ENCODE measurements at places on chromosomes 11 and 22.

DNA sequence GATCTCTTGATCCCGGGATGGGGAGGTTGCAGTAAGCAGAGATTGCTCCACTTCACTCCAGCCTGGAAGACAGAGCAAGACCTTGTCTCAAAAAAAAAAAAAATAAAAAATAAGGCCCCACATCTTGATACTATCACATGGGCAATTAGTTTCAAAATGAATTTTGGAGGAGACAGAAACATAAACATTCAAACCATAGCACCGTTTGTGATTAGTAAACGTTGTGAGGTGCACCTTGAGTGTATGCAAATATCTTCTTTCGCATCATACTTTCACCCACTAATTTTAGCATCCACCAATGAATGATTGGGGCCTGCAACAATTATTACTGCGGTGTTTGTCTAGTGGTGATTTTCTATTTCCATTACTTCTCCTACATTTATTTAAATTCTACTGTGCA, 11.0 kb upstream of the SPDYC start:
- no peak for DNase-seq

DNA sequence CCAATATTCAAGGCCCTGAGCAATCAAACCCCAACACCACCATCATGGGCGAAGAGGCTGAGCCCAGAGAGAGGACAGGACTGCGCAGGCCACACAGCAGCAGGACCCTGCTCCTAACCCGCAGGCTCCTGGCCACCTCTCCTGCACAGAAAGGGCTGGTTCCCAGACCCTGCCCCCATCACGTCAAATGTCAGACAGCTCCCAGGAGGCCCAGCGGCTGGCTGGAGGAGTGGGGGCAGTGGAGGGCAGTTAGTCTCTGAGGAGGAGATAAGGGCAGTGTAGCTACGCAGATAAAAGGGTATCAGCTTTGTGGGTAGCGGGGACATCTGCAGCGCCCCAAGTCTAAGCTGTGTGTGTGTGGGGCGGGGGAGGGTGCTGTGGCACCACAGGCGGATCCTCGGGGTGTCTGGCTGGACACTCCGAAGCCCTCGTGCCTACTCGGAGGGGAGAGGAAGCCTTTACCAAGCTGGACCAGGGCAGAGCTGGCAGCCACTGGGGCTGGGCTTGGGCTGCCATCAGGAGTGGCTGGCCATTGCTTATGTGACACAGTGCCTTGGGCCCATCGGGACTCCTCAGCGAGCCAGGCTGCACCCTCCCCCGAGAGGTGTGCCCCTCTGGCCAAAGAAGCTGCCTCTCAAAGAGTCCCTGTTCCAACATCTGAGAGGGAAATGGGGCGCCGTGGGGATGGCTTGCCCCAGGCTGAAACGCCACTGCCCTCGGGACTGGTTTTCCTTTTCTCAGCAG, 21.5 kb downstream of the FADS3 start:
- no peak for DNase-seq

DNA sequence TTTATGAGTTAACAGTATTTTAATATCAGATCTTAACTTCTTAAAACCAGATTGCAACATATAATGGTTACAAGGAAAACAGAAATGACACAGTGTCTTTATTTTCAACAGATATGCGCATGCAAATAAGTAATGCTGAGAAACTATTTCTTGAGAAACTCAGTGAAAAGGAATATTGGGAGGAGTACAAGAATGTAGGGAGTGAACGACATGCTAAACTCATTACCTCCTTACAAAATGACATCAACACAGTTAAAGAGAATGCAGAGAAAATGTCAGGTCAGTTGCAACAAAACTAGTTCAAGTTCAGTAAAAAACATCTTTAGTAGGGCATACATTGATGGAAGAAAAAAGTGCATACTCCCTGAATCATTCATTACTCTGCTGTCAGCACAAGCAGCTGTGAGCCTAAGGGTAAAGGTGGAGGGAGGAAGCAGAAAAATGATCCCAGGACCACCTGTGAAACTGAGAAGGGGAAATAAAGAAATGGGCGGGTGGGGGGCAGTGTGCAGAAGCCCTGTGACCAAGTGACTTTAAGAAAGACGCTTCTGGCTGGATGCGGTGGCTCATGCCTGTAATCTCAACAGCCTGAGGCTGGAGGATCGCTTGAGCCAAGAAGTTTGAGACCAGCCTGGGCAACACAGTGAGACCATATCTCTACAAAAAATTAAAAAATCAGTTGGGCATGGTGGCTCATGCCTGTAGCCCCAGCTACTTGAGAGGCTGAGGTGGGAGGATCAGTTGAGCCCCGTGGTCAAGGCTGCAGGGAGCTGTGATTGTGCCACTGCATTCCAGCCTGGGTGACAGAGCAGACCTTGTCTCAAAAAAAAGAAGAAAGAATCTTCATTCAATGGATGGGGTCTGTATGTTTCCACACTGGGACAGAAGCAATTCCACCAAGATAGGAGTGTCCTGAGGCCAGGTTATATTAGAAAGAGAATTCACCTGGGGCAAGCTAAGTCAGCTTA, 31.2 kb downstream of the CCDC83 start:
- no peak for DNase-seq

DNA sequence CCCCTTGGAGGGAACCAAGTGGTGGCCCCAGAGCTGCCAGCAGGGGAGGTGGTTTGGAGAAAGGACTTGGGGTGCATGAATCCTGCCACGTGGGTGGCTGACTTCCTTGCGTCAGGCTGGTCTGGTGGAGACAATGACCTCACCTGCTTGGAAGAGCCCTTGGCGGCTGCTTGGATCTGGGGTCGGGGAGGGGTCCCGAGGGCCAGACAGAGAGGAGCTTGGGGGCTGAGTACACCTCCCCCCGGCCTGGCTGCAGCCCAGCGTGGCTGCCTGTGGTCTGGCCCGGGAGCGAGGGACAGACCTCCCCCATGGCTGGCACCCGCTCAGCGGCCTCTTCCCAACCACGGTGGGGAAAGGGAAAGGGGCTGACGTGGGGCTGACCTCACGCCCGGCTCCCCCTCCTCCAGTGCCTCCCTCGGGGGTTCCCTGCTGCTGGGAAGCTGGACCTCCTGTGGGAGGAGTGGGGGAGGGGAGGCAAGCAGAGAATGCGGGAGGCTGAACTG, 13.8 kb downstream of the LIF start:
- DNase-seq = no peak

- no peak for DNase-seq
Observed at GRCh38 chr11:118366287-118366686, 6.9 kb downstream of the UBE4A start.

- no peak for DNase-seq
Observed at GRCh38 chr11:103368145-103368544, 258.9 kb downstream of the DYNC2H1 start.

DNA sequence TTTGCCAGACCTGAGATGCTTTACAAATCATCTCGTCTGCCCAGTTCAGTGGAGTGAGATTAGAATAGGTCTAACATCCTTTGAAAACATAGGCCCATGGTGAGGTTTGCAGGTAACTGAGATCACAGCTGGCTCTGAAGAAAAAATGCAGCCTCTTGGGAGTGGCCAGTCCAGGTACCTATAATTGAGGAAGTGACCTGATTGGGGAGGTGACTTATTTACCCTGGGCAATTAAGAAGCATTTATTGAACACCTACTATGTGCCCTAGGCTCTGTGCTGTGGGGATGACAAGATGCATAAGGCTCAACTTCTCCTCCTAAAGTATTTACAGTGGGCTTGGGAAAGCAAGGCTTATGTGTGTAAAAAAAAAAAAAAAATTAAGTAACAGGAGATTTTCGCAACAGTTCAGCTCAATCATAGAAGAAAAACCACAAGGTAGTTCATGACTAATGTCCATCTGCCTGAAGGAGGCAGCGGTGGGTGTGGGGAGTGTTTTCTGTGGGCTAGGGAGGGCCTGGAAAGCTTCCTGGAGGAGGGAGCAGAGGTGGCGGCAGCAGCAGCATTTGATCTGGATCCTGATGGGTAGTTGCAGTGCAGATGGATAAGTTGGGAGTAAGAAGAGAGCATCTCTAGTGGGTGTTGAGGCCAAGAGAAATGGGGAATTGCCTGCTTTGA, 16.1 kb downstream of the MICAL2 start:
- DNase-seq = no peak

GRCh38 chr11:62493801-62494200, 52.8 kb downstream of the AHNAK start:
- DNase-seq = no peak

- DNase-seq = no peak
Observed at GRCh38 chr11:59894616-59895015, 16.0 kb downstream of the OOSP3 start.

- no peak for DNase-seq
Observed at GRCh38 chr11:70720281-70720680, 322.0 kb downstream of the CTTN start.

- DNase-seq = no peak
Observed at GRCh38 chr11:119000906-119001305, 3.0 kb downstream of the CENATAC start.

DNA sequence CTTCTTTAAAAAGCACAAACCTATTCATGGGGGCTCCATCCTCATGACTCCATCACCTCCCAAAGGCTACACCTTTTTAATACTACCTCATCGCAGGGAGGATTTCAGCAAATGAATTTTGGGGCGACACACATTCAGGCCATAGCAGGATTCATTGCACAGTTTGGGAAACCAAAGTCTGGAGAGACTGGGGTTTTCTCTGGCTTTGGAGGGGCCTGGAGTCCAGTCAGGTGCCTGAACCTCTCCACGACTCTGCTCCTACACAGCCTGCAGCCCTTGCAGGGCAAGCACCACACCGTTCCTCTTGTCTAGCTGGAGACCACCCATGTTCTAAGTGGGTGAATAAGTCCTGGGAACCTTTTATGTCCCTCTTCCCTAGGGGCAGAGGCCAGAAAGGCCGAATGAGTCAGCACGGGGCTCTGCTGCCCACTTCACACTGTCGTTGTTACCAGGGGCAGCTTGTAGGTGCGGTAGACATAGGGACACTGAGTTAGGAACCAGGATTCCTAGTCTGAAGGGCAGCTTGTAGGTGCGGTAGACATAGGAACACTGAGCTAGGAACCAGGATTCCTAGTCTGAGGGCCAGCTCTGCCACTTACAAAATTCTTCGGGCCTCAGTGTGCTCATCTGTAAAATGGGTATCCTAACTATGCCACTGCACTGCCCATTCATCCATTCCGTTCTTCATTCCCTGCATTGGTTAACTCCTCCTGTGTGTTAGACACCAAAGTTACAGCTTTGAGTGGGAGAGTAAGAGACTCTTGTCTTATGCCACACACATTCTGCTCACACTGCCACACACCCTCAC, 251.7 kb upstream of the B3GAT1 start:
- no peak for DNase-seq

- peak; percentile 96 for DNase-seq
Observed at GRCh38 chr11:119618208-119618909, 110.6 kb downstream of the NECTIN1 start.

GRCh38 chr11:74543991-74544390, 48.4 kb upstream of the POLD3 start:
- DNase-seq = no peak

DNA sequence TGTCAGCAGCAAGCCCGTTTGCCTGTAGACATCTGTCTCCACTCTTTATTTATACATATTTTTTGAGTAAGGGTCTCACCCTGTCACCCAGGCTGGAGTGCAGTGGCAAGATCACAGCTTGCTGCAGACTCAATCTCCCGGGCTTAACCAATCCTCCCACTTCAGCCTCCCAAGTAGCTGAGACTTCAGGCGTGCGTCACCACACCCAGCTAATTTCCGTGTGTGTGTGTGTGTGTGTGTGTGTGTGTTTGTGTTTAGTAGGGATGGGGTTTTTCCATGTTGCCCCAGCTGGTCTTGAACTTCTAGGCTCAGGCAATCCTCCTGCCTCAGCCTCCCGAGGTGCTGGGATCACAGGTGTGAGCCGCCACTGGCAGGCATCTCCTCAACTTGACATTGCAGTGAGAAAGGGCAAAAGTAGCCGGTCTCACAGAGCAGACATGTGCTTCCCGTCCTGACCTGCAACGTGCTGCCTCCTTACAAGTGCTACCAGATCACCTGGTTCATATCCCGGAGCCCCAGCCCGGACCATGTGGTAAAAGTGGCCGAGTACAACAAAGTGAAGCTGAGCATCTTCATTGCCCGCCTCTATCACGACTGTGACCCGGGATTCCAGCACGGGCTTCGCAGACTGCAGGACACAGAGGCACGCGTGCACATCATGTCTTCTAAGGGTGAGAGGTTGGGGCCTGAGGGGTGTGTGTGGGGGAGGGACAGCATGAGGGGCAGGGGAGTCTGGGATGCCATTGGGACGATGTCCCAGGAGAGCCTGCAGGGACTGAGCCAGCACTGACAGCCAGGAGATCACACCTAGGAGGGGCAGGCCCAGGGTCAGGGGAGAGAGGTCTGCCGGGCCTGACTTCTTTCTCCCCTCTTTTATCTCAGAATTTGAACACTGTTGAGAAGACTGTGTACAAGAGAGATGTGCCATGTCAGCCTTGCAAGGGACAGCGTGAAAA, 5.6 kb upstream of the APOBEC3H start:
- no peak for DNase-seq

- no peak for DNase-seq
Observed at GRCh38 chr11:78647266-78647915, 72.7 kb upstream of the NARS2 start.

GRCh38 chr22:46574438-46574992, 37.1 kb upstream of the CELSR1 start:
- no peak for DNase-seq

DNA sequence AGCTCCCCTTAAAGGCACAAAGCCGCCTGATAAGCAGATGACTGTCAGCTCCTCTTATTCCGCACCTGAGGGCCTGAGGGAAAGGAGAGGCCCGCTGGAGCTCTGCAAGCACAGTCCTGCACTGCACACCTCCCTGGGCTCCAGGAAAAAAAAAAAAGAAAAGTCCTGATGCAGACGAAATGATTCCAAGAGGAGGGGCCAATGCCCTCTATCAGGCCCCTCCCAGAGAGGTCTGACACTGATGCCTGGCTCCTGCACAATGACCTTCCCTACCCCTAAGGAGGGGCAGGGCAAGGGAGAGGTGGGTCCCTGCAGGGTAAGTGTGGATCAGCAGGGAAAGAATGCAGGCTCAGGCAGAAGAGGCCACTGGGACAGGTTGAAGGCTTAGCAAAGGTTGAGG, 572.7 kb downstream of the SOX6 start:
- no peak for DNase-seq

GRCh38 chr11:95867105-95867504, 56.8 kb downstream of the MTMR2 start:
- no peak for DNase-seq

GRCh38 chr11:32939866-32940265, 47.3 kb downstream of the QSER1 start:
- DNase-seq = no peak

DNA sequence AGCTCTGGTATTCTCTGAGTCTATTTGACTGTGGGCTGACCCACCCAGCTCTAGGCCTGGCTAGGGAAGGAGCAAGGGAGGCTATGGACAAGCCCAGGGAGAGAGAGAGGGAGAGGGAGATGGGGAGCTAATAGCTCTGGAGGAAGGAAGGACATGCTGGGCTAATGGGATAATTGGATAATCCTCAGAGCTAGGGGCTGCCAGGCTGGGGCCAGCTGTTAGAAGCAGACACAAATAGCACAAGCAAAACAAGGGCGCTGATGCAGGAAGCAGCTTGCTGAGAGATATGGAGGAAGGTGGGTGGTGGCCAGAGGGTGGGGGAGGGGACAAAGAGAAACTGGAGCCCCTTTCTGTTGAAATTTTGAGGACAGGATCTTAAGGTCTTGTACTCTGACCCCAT, 23.2 kb downstream of the ADORA2A start:
- DNase-seq = no peak

- no peak for DNase-seq
Observed at GRCh38 chr22:25137577-25138525, 61.8 kb upstream of the CRYBB3 start.

GRCh38 chr11:123430721-123431497, 840 bp downstream of the GRAMD1B start:
- no peak for DNase-seq

GRCh38 chr11:120129570-120129969, 8.3 kb downstream of the TRIM29 start:
- no peak for DNase-seq

- DNase-seq = no peak
Observed at GRCh38 chr11:117423046-117423575, 95.5 kb downstream of the CEP164 start.
